Renal pelvis (tissue), 12 donors: ENCODE measurements at places on chromosomes 7 and 10. TPM values are rescaled to one million over a fixed set of nuclear protein-coding genes. Genes with fewer than 3 reads are reported as not detected.

HHEX gene
- 8.2 TPM for polyA plus RNA-seq

TMEM209 gene
- 26.5 TPM for polyA plus RNA-seq

CCDC172 gene
- not detected for polyA plus RNA-seq

CALCR gene
- 0.92 TPM for polyA plus RNA-seq

ASB10 gene
- polyA plus RNA-seq = 0.04 TPM

CALML3 gene
- polyA plus RNA-seq = not detected

MYL7 gene
- 0.64 TPM for polyA plus RNA-seq

GRB10 gene
- 50.8 TPM for polyA plus RNA-seq

INHBA gene
- 2.5 TPM for polyA plus RNA-seq

KEL gene
- polyA plus RNA-seq = 3.7 TPM

ZNF727 gene
- 0.14 TPM for polyA plus RNA-seq

HKDC1 gene
- 19.3 TPM for polyA plus RNA-seq

IDI2 gene
- not detected for polyA plus RNA-seq

SDK1 gene
- 8.9 TPM for polyA plus RNA-seq

CARD11 gene
- polyA plus RNA-seq = 2.2 TPM

OPALIN gene
- not detected for polyA plus RNA-seq

NME8 gene
- 0.27 TPM for polyA plus RNA-seq

UNC5B gene
- 50.2 TPM for polyA plus RNA-seq

MRLN gene
- not detected for polyA plus RNA-seq

ANKRD30A gene
- not detected for polyA plus RNA-seq

LIPF gene
- 0.35 TPM for polyA plus RNA-seq

LIPA gene
- polyA plus RNA-seq = 48.2 TPM

OR6V1 gene
- polyA plus RNA-seq = not detected

FBXL13 gene
- polyA plus RNA-seq = 1.8 TPM

CH25H gene
- not detected for polyA plus RNA-seq

ERVW-1 gene
- 0.53 TPM for polyA plus RNA-seq

CCDC3 gene
- 12.7 TPM for polyA plus RNA-seq

SEC61G gene
- 170 TPM for polyA plus RNA-seq

LRRN3 gene
- 3.3 TPM for polyA plus RNA-seq

HMX3 gene
- polyA plus RNA-seq = 0.14 TPM

GPR85 gene
- 0.52 TPM for polyA plus RNA-seq

CSTF2T gene
- 42.8 TPM for polyA plus RNA-seq

CTTNBP2 gene
- polyA plus RNA-seq = 32.1 TPM

KCND2 gene
- 2.0 TPM for polyA plus RNA-seq

NEUROD6 gene
- polyA plus RNA-seq = not detected
